ENCODE measurements at places on chromosomes 12 and 14.

- peak; percentile 65 for DNase-seq
Measured at GRCh38 chr14:24317141-24317928, 6.0 kb downstream of the LTB4R start.

- no peak for DNase-seq
Measured at GRCh38 chr14:86331341-86331740, 801.4 kb downstream of the FLRT2 start.

DNA sequence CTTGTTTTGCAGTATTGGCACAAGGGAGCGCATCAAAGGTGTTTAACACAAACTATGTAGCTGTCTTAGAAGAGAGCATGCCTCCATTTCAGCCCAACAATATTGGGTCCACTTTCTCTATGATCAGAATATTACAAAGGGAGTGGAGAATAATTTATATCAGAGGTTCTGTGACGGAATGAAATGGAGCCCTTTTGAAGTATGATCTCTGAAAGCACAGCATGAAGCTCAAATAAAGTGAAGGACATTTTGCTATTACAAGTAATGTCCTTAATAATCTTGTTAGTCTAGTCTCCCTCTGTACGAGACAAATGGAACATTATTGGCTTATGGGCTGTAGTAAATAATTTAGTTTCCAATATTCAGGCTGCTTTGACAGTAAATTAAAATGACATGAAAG is 302.7 kb downstream of the NPAS3 start:
- DNase-seq, result no peak

DNA sequence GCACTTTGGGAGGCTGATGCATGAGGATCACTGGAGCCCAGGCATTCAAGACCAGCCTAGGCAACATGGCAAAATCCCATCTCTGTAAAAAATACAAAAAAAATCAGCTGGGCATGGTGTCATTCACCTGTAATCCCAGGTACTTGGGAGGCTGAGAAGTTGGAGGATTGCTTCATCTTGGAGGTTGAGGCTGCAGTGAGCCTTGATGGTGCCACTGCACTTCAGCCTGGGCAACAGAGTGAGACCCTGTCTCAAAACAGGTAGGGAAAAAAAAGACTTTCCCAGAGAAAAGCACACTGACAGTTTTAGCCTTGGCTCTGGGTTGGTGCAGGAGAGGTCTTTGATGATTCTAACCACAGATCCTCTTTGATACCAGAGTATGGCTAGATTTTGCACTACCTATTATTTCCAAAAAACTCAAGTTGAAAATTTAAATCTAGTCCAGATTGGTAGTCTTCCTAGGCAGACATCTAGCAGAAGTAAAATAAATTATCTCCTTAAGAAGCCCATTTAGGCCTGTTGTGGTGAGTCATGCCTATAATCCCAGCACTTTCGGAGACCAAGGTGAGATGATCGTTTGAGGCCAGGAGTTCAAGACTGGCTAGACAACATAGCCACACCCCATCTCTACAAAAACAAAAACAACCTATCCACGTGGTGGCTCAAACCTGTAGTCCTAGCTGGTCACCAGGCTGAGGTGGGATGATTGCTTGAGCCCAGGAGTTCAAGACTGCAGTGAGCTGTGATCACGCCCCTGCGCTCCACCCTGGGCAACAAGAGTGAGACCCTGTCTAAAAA is 18.6 kb downstream of the LARP4 start:
- DNase-seq, result peak; percentile 77

DNA sequence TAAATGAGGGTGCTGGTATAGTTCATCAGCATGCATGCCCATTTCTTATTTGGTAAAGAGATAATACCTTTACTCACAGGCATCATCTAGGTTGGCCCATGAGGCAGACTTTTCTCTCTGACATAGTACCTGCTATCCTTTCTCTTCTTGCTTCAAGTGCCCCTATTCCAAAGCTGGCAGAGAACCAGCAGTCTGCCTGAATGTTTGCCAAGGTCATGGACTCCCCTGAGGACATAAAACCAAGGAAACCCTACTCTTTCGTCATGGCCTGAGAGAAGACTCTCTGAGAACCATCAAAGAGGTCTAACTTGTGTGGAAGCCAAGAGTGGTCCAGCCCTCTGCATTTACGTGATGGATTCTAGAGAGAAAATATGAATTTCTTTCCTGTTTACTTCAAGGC is 11.9 kb downstream of the PPP1R36 start:
- DNase-seq, result no peak

- no peak for DNase-seq
Measured at GRCh38 chr12:77236066-77236465, 170.7 kb upstream of the E2F7 start.

GRCh38 chr12:123468786-123469185 is 10.8 kb downstream of the SNRNP35 start:
- DNase-seq, result no peak

DNA sequence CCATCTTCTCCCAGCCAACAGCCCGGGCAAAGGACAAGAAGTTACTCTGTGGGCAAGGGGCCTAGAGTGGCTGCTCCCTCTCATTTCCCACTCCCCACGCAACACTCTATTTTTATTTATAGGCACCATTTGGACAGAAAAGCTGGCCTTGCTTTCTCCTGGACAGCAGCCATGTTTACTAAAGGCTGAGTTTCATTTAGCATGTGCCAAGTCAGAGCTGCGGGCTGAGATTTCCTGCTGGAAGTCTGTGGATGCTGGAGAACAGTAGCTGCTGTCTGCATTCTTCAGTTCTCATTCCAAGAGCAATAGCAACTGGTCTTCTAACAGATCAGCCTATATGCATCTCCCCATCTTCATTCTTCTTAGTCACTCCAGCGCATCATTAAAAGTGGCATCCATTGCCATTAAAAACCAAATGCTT is 8.3 kb downstream of the COL2A1 start:
- DNase-seq, result no peak

- no peak for DNase-seq
Measured at GRCh38 chr14:103730490-103731035, 15.0 kb downstream of the ZFYVE21 start.

- DNase-seq, result peak; percentile 49
Measured at GRCh38 chr12:15323480-15323879, 1.2 kb downstream of the PTPRO start.

GRCh38 chr14:23160924-23161522 is 22.4 kb downstream of the SLC7A8 start:
- DNase-seq, result peak; percentile 95

DNA sequence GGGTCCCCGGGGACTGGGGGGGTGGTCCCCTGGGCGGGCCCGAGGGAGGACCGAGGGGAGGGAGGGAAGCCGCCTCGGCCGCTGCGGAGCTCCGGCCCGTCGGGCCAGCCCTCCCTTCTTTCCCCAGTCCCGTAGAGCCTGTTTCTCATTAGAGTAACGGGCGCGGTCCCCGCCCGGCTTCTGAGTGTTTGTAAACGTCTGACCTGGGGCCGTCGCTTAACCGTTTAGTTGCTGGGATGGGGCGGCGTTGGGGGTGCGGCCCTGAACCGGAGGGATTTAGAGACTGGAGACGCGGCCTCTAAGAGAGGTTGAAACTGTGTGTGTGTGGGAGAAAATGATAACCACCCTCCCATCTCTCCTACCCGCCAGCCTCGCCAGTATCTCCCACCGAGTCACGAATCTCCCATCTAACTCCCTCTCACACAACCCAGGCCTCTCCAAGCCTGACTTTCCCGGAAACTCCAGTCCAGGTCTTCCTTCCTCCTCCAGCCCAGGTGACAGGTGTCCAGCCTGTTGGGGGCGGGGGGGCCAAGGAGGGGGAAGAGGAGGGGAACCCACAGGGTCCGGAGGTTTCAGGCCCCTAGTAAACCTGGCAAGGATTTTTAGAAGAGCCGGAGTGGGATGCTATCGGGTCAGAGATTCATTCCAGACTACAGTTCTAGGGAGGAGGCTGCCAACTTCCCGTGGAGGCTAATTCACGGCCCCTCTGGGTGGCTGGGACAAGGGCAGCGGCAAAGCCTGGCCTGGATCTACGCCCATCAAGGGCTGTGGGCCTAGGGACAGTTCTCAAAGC is 1.1 kb upstream of the NFATC4 start:
- peak; percentile 99 for DNase-seq

- no peak for DNase-seq
Measured at GRCh38 chr12:76901628-76902380, 23.0 kb upstream of the CSRP2 start.

DNA sequence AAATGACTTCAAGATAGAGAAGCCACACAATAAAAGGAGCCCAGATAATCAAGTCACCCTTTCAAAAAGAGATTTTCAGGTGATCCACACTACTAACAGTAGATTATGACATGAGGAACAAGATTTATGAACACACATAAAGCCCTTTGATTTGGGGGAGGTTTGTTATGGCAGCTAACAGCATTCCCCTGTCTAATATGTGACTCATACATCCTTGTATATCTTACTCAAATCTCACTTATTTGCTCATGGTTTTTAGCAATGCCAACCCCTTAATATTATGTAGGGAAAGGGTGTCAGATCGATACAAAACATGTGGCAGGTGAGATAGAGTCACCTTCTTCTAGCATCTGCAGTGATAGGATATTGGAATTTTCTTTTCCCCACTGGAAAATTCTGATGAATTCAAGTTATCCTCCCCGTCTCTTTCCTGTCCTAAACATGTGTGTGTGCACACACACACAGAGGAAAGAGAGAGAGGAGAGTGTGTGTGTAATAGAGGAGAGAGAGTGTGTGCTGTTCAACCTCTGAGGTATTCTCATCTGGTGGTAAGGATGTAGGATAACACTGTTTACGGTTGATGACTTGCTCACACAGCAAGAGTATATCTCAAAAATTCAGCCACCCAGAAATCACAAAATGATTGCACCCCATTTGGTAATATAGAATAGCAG is 319.9 kb downstream of the KCNC2 start:
- DNase-seq, result peak; percentile 65

DNA sequence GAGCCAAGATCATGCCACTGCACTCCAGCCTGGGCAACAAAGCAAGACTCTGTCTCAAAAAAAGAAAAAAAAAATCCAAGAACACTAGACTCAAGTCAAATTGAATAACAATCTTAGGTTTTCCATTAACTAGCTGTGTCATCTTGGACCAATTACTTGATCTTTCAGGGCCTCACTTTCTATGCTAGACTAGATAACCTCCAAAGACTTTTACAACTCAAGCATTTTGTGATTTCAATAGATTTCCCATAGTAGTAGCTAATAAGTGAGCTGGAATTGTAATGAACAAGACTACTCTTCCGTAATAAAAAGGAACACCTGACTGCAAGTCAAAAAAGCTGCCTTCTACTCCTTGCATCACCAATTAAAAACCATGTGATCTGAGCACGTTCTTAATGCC is 127.0 kb upstream of the SSTR1 start:
- DNase-seq, result no peak

DNA sequence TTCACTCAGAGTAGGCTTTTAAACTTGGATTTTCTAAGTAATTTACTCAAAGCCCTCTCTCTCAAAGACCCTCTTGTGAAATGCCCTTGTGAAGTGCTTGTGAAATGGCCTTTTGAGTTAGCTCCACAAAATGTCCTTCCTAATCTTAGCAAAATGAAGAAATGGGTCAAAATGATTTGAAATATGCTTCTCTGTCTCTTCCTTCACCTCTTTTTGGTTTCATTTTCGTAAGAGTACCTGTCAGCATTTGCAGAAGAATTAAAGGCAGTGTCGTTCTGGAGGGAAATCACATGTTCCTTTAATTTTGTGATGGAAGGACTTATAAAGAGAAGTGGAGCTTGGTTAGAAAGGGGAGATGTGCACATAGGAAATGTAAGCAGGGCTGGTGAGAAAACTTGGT is 93.7 kb downstream of the HMGA2 start:
- DNase-seq, result no peak

DNA sequence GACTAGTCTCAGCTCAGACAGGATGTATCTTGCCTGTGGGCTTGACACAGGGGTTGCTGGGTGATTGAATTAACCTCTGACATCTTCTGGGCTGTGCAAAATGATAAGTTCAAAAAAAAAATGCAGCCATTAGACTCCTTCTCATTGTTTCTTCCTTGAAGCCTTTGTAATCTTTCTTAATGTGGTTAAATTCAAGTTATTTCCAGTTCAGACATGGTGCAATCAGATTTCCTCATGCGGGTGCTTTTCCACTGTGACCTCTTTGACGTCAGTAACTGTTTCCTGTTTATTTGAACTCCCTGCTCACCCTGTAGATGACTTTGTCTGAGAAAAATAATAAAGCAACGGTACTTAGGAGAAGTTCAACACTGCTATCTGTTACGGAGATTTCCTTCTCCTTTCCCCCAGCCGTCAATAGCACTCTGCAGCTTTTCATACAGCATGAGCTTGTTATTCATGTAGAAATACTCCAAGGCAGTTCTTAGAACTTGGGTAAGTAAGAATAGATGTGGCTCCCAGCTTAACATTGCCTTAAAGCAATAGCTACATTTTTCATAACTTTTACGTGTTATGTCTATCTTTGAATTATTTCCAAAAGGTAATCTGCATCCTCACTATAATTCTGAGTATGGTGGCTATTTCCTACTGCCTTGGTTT is 155.5 kb downstream of the PRKCH start:
- DNase-seq, result peak; percentile 83

GRCh38 chr14:75661499-75661814 is 411 bp downstream of the TTLL5 start:
- DNase-seq, result no peak

DNA sequence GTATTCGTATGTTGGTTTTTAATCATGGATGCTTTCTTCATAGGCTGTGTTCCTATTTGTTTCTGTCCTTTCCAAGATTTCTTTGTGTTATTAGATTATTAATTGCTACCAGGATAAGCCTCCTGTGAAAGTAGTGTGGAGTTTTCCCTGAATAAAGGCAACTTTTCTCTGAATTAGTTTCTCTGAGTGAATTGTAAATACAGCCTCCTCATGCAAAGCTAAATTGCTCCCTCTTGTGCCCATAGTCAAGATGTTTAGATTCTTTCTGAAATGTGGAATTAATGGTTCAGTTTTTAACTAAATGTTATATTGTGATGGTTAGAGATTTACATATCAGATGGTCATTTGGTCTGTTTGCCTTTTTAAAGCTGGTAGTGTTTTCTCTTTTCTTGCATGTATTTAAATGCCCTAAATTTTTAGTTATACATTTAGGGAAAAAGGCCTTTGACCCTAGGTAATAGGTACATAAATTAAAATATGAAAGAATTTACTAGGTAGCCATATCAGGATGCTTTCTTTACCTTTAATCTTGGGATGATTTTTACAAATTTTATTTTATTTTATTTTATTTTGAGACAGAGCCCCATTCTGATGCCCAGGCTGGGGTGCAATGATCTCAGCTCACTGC is 8.9 kb downstream of the APAF1 start:
- DNase-seq, result peak; percentile 63

- no peak for DNase-seq
Measured at GRCh38 chr14:30185832-30186231, 258.2 kb upstream of the PRKD1 start.

- peak; percentile 14 for DNase-seq
Measured at GRCh38 chr12:125533434-125534029, 468.3 kb downstream of the AACS start.

- peak; percentile 89 for DNase-seq
Measured at GRCh38 chr14:73723797-73724661, 9.8 kb upstream of the PNMA1 start.

- no peak for DNase-seq
Measured at GRCh38 chr12:110010853-110011723, 11.9 kb downstream of the ANKRD13A start.

DNA sequence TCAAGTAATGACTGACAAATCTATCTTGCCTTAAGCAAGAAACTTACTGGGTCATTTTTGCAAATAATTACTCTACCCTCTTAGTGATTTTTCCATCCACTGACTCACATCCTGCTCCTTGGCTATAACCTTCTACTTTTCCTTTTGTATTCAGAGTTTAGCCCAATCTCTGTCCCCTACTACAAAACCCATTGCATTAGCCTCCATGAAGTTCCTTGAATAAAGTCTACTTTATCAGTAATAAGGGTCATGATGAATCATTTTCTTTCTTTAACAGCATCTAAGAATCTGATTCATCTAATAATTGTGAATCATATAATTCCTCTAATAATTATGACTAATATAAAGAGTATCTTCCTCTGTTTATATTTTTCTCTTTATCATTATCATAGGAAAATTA is 132.6 kb downstream of the NTS start:
- peak; percentile 27 for DNase-seq

Data from epithelial cell of esophagus (primary cell).